ENCODE measurements at places on chromosomes 7 and 10.

- DNase-seq: no peak
Measured at GRCh38 chr10:48500771-48501170, 104.1 kb downstream of the ARHGAP22 start.

DNA sequence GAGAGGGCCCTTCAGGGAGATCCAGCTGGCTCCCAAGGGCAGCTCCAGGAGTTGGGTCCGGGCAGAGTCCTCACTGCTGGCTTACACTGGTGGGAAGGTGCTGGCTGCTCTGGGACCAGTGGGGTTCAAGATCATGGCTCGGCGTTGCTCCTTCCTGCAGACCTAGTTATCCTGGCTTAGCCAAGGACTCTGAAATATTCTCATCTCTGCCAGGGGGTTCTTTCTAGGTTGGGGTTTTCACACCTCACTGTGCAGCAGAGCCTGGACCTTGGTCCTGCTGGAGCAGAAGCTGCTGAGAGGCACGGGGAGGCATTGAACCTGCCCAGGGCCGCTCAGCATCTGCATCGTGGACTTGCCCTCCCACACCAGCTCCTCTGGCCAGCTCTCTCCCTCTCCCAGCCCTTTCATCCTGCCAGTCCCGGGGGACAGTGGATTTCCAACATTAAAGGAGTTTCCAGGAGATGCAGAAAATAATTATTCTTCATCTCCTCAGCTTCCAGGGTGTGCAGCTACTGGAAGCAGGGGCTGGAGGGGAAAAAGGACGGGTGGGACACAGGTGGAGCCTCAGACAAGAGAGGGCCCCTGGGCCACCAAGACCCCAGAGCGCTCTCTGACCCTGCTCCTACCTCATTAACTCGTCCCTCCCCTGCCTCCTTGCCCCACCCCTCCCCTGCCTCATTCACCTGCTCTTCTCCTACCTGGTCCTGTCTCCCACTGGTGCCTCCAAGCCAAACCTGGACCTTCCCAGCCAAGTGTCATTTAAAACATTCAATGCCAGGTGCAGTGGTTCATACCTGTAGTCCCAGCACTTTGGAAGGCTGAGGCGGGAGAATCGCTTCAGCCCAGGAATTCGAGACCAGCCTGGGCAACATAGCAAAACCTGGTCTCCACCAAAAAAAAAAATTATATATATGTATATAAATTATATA lies 42.5 kb downstream of the JAKMIP3 start:
- DNase-seq: no peak

DNA sequence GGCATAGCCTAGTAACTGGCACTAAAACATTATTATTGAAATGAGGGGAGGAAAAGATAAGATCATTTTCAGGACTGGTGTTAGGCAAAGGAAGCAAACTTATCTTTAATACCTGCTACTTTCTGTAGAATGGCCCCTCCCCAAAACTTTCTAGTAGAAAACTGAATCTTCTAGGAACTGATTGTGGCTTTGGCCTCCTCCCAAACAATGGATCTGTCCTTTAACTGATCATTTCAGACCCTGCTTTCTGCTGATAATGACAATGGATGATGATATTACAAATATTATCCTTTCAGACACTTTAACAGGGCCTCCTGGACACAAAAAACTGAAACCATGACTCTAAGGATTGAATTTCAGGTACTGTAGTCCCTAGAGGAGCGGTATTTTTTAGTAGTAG lies 55.1 kb downstream of the EZH2 start:
- DNase-seq: no peak

DNA sequence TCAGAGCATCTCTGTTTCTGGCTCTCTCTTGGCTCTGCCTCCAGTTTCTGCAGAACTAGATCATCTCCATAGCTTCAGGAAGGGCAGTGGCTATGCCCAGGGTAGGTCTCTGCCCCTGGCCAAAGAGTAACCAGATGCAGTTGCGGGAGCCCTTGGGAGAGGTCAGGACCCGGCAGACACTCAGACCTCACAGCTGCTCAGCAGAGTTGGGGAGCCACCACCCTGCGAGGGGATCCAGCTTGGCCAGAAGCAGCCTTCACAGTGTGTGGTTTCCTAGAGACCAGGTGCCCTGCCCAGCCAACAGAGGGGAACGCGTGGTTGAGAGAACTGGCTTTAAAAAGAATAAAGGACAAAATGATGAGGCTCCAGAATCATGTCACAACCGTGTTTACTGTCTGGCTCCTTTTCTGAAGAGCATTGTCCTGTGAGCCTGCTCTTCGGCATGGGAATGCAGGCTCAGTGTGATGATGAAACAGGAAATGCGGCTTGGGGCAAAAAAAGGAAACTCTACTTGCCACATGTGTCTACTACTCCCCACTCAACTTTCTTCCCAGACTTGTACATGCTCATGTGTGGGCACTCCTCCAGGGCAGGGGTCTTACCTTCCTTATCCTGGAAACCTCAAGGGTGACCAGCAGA lies 243.1 kb downstream of the INHBA start:
- DNase-seq: no peak

DNA sequence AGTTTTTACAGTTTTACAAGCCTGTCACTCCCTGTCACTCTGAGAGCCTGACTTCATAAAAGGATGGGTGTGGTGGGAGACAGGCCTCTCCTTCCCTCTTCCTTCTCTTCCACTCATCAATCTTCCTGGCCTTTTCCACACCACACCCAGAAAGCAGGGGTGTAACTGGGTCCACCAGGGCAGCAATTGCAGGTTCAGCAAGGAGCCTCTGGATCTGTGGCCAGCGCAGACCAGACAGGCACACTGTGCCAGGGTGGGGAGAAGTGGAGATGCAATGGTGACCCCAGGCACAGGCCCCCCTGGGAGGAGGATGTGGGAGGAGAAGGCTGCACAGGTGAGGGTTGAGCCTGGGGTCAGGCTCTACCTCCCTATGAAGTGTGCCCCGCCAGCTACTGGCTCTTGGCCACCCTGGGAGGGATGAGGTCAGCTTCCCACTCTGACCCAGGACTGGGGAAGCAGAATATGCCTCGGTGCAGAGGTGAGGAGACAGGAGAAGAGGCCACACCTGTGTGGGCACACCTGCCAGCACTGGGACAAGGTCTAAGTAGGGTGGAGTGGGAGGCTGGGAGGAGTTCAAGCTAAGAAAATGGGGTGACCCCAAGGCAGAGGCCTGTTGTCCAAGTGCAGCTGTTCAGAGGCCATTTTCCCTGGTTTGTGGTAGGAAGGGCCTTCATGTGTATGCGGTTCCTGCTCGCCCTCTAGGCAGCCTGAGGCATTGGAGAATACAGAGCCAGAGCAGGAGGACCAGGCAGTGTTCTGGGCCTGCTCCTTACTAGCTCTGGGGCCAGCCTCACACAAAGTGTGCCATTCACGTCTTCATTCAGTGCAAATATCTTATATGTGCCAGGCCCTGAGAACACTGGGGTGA lies 20.2 kb upstream of the TMEM72 start:
- no peak for DNase-seq

- DNase-seq: no peak
Measured at GRCh38 chr7:149444287-149444686, 16.6 kb downstream of the ZNF777 start.

GRCh38 chr7:37432281-37432920 lies 16.3 kb downstream of the ELMO1 start:
- no peak for DNase-seq

DNA sequence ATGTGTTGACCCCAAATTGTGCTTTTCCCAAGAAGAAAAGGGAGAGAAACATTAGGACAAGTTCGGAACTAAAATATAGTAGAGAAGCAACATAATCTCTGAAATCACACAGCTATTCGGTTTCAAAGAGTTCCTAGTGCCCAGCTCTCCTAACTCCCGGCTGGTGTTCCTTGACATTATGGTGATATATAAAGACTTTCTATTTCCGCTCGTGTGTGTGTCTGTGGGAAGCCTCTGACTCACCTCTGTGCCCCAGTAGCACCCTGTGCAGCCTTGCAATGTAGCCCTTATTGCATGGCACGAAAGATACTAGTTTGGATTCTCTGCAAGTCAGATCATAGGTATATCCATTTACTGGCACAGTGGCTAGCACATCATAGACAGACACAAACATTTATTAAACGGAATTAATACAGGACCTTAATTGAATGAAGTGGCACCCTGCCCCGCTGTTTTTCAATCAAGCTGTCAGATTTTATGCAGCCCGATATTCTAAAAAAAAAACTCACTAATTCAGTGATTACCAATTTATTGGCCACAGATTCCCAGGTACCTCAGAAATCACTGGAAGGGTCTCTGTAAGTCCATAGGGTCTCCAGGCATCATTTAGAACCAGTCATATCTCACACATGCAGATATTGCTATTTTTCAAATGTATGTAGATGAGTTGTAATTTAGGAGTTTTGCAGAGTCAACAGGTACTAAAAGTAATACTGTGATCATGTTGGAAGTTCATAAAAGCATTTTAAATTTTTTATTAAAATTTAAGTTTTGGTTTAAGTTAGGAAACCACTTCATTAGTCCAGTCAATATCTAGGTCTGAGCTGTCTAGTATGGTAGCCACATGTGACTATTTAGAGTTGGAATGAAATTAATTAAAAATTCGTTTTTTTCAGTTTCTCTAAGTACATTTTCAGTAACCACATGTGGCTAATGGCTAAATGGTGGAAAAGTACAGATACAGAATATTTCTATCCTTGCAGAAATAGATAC lies 43.3 kb downstream of the SFTPD start:
- DNase-seq: no peak

GRCh38 chr10:87646935-87647334 lies 12.7 kb upstream of the PAPSS2 start:
- no peak for DNase-seq

DNA sequence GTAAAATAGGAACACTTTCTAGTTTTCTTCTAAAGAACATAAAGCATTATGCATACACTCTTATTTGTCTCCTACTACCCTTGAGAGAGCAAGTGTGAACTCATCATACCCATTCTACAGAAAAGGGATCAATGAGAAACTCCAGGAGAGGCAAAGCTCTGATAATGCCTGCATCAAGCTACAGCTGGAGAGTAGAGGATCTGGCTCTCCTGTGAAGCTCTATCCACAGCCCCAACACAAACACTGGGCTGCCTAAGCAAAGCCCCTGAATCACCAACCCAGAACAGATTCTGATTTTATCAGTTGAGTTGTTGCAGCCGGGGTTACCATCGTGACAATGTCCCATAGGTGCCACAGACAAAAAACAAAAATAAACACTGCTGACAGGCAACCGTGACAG lies 74.9 kb downstream of the NUDCD3 start:
- no peak for DNase-seq

DNA sequence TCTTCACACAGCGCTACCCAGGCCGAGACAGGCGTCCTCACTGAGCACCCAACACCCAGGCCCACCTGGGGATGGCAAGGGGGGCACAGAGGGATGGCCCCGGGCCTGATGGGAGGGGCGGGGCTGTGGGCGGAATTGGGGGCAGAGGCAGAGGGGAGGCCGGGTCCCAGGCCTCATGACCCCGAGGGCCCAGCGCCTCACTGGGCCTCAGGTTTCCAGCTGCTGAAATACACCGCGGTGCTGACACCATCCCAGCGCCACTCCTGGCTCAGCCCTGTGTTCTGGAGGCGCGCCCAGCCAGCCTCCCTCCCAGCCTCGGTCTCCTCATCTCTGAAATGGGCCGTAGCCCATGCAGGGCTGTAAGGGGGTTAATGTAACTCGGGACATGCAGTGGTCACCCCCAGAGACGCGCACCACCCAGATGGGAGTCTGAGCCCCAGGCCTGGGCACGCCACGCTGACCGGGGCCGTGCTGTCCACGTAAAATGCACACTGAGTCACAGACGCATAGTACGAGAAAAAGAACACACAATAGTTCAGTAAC lies 82.3 kb downstream of the UNCX start:
- DNase-seq: no peak

- no peak for DNase-seq
Measured at GRCh38 chr7:47147213-47147631, 434.7 kb downstream of the TNS3 start.

DNA sequence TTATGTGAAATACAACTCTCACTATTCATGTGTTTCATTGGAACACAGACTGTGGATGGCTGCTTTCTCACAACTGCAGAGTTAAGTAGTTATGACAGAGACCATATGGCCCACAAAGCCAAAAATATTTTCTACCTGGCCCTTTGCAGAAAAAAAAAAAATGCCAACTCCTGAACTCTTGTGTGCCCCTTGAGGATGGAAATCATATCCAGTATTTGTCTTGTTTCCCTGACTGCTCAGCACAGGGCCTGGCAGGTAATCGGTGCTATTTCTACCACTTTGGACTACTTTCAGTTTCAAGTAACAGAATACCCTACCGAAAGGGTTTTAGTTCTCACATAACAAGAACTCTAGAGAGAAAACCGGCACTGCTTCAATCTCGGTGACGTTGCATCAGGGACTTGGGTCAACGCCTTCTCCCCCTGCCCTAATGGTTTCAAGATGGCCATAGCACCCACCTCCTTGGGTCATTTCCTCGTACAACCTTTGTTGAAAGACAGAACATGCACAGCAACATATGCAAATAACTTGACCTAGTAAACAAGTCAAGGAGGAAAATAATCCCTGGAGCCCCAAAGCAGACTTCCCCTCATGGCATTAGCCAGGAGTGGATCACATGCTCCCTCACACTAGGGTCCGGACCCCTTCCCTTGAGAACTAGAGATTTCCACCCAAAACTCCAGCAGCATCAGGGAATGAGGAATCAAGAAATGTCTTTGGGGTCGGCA lies 11.8 kb upstream of the GPNMB start:
- no peak for DNase-seq

GRCh38 chr7:104175361-104175984 lies 32.3 kb downstream of the ORC5 start:
- no peak for DNase-seq

GRCh38 chr7:102832674-102833073 lies 80.1 kb upstream of the LRRC17 start:
- DNase-seq: no peak

DNA sequence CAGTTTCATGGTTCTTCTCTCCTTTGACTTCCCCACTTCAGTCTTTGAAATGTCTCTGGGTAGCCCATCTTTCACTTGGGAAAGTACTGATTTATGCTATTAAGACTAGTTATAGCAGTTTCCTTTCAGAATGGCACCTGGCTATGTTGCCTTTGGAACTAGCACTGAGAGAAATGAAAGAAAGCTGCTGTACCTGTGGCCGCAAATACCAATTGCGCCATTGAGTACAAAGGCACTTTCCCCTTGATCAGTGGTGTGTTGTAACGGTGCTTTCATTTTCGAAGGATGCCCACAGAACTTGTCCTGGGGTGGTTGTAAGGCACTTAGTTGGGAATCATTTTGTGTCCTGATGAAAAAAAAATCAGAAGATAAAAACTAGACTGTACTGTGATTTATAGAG lies 16.8 kb downstream of the BUB3 start:
- no peak for DNase-seq

GRCh38 chr10:11757454-11757820 lies 15.3 kb downstream of the ECHDC3 start:
- DNase-seq: no peak

DNA sequence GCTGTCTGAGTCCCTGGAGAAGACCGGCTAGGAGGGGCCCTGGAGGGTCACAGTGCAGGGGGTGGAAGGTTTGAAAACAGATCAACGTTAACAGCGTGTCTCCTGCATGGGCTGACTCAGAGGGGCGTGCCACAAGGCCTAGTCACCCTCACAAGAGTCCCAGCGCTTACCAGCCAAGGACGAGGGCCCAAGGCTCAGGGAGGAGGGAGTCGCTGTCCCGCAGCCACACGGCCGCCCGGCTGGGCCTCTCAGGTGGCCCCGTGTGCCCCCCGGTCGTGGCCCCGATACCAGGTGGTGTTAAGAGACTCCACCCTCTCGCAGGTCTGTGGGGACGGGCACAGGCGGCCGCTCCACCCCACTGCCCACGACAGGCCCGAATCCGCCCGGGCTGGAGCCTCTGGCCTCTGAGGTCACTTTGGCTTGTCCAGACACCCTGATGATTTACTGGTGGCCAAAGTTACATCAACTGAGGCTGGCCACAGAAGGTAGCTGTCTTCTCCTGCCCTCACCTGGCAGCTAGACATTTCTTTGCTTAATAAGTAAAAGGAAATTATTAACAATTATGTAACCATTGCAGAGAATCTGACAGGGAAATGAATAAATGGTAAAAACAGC lies 34.0 kb downstream of the FAM20C start:
- DNase-seq: no peak

Data from nephron progenitor cell (in vitro differentiated cells).